Renal pelvis (tissue), 12 donors: ENCODE measurements at places on chromosomes 11 and 22. TPM values are rescaled to one million over a fixed set of nuclear protein-coding genes. Genes with fewer than 3 reads are reported as not detected.

DNA sequence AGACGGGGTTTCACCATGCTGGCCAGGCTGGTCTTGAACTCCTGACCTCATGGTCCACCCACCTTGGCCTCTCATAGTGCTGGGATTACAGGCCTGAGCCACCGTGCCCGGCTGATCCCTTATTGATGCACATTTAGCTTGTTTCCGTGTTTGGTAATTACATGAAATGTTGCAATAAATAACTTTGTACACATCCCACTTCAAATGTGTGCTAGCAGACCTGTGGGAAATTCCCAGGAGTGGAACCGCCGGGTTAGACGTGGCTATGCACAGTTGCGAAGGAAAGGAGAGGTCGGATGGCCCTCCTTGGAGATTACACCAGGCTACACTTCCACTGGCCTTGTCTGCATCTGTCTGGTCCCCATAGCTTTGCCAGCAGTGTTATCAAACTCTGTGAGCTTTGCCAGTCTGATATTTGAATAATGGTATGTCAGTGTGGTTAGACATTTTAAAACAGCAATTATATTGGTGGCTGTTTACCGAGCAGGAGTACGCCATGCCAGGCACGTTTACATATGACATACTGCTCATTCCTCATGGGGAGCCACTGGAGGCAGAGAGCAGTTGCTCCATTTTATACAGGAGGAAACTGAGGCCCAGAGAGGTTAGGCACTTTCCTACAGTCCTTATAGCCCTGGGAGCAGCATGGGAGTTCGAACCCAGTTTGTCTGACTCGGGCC, 27.2 kb upstream of the SYT7 start:
- no peak for DNase-seq

KCNK7 gene
- 0.21 TPM for polyA plus RNA-seq

- DNase-seq = no peak
Observed at GRCh38 chr22:36191106-36191836, 10.3 kb downstream of the APOL4 start.

SCGB1C1 gene
- 1.3 TPM for polyA plus RNA-seq

DNA sequence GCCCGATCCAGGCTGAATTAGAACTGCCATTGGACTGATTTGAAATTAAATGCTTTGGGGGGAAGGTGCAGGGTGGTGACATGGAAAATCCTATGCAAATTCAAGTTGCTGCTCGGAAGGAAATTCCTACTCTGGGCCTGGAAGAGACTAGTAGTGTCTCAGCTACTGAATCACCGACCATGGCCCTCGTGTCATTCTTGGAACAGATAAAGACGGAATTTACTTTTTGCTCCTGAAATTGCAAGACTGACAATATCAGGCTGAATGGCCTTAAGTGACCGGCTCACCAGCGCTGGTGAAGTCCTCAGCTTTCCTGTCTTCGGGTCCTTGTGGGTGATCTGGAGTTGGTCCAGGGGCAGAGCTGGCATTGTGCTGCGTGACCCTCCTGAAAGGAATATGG, 6.1 kb downstream of the ASCC2 start:
- no peak for DNase-seq

DNA sequence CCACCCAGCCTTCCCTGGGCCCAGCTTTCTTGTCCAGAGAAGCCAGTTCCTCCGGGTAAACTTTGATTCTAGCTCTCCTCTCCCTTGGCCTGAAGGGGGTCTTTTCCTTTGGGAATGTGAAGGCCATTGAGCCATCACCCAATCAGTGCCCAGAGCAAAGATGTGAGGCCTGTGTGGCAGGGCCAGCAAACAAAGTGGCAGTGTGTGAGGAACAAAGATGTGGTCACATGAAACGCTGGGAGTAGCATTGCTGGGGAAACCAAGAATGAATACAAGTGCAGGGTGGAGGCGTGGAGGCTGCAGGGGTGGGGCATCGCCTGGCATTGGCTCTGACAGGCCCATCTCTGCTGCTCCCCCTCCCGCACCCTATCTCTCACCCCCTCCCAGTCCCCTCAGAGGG, 91.9 kb upstream of the BID start:
- no peak for DNase-seq

DNA sequence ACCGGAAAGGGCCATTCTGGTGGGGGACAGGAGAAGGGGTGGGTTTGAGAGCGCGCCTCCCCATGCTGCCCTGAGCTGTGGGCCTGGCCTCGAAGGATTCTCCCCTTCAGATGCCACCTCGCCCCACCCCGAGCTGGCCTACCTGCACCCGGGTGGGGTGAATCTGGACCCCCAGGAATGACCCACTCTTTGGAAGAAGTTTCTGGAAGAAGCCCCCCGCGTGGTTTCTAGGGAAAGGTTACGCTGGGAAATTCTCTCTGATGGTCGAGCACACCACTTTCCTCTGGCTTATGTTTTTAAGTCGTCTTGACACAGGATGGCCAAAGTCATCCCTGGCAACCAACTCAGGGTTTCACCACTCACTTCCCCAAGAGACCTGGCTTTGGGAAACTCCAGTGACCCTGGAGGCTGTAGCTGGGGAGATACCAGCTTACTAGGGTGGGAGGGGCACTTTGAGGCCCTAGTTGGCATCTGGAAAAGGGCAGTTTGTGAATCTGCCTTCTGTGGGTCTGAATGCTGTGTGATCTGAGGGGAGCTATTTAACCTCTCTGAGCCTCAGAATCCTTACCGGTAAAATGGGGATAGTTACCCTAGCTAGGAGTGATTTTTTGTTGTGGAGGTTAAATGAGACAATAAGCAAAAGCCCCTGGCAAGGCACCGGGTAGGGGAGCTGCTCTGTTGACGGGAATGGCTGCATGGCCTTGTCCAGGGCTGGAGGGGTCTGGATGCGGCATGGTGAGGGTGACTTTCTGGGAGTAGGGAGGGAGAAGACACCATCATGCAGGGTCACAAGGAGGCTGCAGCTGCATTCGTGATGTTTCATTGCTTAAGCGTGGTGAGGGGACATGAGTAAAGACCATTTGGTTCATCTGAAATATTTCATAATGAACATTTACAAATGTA, 45.3 kb upstream of the ACCSL start:
- no peak for DNase-seq

DNA sequence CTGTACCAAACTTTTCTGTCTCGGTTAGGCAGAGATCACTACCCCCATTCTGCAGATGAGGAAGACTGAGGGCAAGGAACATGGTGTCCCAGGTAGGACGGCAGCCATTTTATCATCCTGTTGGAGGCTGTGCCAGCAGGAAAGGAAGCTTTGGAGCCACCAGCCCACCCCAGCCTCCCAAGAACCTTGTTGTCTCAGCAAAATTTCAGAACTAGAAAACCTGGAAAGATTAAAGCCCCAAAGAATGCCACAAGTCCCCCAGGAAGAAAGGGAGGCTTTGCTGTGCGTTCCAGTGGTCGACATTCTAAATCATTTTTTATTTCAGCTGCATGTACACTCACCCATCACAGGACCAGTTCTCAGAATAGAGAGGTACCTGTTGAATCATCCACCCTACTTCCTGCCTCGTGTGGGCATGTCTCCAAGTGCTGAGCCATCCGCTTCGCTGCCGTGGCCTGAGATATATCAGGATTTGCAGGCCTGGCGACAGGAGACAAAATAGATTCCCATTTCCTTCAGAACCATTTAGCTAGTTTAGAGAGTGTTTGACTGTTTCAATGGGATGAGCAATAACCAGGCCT, 13.0 kb upstream of the EIF3D start:
- DNase-seq = no peak

MRGPRX3 gene
- not detected for polyA plus RNA-seq

DNA sequence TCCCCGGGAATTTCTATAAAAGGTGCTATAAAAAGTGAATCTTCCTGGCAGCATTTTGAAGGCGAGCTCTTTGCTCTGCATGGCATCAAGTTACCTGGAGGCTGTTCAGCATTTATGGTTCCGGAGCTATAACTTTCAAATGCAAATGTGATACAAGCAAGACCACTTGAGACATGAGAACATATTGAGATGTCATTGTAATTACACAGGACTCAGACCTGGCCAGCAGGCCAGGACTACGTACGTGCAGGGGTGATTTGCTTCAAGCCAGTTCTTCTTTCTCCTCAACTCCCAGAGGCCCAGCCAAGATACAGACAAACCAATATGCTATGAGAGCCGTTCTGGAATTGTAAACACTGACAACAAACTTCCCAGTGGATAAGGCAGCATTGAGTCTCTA, 227.4 kb upstream of the FAT3 start:
- no peak for DNase-seq

DNA sequence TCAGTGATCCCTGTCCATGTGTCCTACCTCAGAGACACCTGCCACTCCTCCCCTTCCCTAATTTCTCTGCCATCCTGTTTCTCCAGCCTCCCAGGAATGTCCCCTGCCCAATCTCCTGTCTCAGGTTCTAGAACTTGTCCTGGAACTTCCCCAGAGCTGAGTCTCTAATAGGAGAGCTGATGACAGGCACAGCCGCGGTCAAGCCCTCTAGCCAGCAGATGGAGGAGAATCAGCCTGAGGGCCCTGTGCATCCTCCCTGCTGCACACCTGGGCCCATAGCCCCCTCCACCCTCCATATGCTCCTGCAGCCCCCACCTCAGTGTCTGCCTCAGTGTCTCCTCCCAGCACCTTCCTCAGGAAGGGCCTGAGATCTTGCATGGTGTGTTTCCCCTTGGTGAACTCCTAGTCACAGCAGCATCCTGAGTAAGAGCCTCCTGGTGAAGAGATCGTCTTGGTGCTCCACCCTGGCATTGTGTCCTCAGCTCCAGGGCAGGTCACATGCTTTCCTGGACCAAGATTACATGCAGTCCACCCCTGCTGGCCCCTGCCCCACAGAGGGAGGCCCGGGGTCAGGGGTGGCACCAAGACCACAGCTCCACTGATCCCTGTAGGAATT, 43.9 kb upstream of the VPREB1 start:
- DNase-seq = no peak
